ENCODE measurements at places on chromosomes 3 and 15.

DNA sequence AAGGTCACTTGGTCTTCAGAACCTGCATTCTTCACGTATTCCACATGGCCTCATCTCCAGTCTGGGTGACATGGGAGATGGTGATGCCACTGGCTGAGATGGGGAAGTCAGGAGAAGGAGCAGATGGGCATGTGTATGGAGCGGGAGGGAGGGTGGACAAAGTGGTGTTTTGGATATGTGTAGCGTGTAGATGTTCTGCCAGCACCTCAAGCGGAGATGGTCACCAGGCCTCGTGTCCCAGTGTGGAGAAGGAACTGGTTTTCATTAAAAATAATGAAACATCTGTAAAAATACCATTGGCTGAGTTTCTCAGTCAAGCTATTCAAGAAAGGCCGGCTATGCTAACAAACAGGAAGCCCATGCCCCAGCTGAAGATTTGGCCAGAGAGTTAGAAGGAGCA is 26.2 kb downstream of the LARP6 start:
- DNase-seq: no peak

DNA sequence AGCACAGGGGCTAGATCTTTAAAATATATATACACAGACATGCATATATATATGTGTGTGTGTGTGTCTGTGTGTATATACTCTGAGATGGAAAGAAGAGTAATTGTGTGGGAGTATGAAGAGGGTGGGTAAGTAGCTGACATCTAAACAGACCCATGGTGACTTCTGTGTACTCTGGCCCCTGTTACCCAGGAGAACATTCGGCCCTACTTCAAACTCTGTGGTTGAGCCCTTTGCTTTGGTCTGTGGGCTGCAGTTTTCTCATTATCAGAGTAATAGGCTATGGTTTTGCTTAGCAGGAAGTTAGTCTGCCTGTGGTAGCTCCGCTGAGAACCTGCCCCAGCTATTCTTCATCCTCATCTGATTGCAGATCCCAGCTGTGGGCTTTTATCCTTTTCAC is 141.4 kb downstream of the RBPMS2 start:
- no peak for DNase-seq

DNA sequence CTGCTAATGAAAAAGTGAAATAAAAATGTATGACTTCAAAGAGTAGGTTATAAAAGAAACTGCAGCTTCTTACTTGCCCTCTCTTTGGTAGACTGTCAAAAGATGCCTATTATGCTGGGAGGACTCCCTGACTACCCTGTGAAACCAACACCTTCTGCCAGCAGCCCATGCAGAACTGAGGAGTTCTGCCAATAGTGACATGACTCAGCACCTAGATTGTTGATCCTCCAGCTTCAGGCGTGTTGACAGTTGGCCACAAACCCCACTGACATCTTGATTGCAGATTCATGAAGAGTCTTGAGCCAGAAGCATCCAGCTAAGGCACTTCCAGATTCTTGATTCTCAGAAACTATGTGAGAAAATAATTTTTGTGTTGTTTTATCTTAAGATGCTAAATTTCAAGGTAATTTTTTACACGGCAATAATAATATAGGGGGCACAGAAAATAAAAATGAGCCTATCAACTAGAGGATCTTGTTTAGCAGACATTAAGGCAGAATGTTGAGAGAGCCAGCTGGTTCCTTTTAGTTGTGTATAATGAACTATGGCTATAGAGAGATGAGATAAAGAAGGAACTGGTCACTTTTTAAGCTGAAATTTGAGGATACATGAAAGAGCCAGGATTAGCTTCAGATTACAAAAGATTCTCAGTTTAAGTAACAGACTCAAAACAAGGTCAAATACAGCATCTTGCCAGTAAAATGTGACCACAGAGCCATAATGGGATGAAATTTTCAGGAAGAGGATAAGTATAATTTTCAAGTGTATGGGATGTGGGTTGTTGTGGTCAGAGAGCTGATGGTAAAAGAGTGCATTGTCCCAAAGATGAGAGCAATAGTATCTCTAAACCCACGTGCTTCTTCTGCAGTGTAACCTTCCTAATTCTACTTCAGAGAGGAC is 588.7 kb upstream of the CBLB start:
- peak; percentile 28 for DNase-seq

GRCh38 chr3:54349231-54349652 is 226.9 kb downstream of the CACNA2D3 start:
- DNase-seq: peak; percentile 51

GRCh38 chr3:39313289-39313688 is 16.2 kb upstream of the CCR8 start:
- DNase-seq: no peak

GRCh38 chr3:44339181-44340057 is 853 bp downstream of the TCAIM start:
- no peak for DNase-seq

GRCh38 chr3:51975852-51976549 is 1.1 kb downstream of the ABHD14A start:
- DNase-seq: no peak

DNA sequence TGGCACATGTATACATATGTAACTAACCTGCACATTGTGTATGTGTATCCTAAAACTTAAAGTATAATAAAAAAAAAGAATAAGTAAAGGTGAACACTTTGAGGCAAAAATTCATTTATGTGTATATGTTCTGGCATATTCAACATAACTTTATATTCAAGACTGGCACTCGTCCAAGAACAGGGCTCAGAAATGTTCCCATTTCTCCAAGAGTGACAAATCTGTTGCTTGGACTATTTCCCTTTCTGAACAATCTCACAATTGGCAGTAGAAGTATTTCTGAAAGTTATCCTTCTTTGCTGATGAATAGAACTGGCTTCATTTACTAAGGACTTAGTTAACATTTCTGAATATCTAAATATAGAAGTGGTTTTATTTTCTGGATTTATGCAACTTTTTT is 212.8 kb downstream of the ADAMTSL3 start:
- DNase-seq: no peak

- no peak for DNase-seq
Observed at GRCh38 chr3:165466856-165467255, 270.7 kb upstream of the SLITRK3 start.

DNA sequence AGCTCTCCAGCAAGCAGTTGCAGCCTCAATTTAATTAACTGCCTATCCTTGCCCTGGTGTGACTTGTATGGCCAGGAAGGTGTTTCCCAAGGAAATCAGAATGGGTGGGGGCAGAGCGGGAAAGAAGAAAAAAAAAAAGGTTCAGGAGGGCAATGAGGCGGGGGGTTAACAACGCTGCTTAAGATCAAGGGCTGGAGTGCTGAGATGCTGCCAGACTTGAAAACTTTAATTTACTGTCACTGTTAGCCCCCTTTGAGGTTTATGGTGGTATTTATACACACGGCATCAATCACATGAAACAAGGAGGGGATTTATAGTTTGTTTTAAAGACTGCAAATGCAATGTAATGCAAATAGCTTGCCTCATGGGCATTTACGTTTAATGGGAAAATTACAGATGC is 319.4 kb upstream of the NR2F2 start:
- no peak for DNase-seq
